ENCODE measurements at places on chromosomes 3 and 15.

GRCh38 chr15:56102441-56102840, 109.0 kb upstream of the NEDD4 start:
- no peak for DNase-seq

DNA sequence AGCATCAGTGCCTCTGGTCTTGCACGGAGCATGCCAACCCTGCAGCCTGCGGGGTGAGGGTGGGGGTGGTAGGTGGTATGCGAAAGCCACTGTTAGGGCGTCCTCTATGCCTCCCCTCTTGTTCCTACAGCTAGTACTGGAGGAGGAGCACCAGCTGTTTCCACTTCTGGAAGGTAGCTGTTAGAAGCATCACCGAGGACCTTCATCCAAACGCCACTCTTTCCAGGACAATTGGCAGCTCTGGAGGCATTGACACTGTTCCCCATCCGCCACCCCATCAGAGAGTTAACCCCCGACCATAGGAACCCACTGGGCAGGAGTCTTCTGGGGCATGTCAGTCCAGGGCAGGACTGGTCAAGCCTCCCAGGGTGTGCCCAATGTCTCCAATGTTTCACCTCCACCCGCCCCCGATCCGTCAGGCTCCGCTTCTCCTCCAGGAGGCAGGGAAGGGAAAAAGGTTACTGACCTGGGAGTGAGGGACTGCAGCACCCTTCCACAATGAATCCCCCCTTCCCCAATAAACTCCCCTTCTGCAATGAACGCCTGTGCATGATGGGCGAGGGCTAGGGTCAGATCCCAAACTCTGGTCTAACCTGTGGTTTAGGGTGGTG, 487 bp downstream of the DUOX2 start:
- peak; percentile 5 for DNase-seq

DNA sequence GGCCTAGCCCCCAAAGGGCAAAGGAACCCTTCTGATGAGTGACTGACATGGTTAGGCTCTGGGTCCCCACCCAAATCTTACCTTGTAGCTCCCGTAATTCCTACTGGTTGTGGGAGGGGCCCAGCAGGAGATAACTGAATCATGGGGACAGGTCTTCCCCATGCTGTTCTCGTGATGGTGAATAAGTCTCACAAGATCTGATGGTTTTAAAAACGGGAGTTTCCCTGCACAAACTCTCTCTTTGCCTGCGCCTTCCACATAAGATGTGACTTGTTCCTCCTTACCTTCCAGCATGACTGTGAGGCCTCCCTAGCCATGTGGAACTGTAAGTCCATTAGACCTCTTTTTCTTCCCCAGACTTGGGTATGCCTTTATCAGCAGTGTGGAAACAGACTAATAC, 16.9 kb downstream of the TKT start:
- no peak for DNase-seq

- DNase-seq = no peak
These were observed 34.9 kb upstream of the LIMD1 start for GRCh38 chr3:45559560-45560118.

DNA sequence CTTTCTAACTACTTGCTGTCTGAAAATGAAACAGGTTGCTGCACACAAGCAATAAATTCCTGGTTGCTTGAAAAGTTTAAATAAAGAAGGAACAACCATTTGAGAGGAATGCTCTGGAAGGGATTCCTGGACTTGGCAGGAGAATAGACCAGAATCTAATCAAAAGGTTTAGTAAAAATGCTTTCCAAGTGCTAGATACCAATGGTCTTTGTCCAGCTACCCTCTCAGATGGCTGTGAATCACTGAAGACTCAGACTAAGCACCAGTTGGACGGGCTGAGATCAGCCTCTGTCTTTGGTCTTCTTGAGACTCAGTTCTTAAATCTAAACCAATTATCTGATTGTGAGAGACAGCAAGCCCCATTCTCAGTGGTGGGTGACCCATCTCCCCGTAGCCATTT, 27.7 kb upstream of the LPP start:
- DNase-seq = no peak

DNA sequence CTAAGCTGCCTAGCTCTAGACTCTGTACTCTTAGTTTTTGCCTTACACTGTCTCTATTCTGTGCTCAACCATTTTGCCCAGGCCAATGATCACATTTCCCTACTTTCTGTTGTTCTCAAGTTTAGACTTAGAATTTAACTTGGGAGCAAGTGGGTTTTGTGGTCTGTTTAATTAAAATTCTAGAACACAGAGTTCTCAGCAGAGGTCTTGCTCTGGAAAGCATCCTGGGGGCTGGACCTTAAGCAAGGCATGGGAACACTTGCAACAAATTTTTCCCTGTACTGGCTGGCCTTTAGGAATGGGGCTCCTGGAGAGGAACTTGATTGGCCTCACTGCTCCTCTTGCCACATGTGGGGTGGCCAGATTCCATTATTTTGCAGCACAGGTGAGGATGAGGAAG, 236.3 kb upstream of the LRTM1 start:
- no peak for DNase-seq

DNA sequence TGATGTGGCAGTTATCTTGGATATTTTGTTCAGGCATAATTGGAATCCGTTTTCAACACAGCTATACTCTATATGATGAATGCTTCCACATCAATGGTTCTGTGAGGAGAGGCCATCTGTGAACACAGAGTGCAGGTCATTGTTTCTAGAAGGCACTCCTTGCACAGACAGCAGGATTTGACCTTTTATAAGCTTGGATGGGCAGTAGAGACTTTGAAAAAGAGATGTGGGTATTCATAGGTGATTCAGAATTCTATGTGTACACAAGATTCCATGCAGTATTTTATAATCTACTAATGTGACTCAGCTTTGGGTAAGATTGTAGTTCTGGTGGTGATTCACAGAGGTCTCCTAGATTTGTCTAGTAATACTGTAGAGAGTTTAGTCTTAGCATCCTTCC, 12.5 kb downstream of the ARPP21 start:
- DNase-seq = no peak

All from neural progenitor cell (in vitro differentiated cells).